ENCODE measurements at places on chromosomes 5 and 9. TPM values are rescaled to one million over a fixed set of nuclear protein-coding genes. Genes with fewer than 3 reads are reported as not detected.

The TUSC1 gene
- total RNA-seq, result 22.6 TPM

The KLF9 gene
- 98.5 TPM for total RNA-seq

- DNase-seq, result no peak
- H3K36me3 ChIP-seq, result no peaks in the 10 kb centered on the region
- peaks cover 5% of the 10 kb centered on the region for H3K4me1 ChIP-seq
- no peak overlapping the region for H3K27ac ChIP-seq
- H3K4me3 ChIP-seq, result no peak overlapping the region
- no peaks in the 10 kb centered on the region for H3K27me3 ChIP-seq
These were observed 21.7 kb downstream of the IL33 start for GRCh38 chr9:6237267-6237666.

DNA sequence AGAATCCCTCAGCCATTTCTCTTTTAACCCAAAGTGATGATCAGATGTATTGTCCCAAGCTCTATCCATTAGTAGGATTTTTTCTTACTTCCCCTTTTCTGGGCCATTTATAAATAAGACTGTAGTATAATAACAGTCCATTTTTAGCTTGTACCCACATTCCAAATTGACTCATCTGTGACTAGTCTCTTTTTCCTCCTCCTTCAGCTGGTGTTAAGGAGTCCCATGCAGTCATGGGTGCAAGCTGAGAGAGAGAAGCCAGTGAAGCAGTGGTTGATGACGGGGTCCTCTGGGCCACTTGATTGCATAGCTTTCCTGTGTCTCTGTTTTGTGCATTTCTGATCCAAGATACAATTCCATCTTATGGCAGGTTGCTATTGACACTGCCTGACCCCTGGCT lies 476.0 kb upstream of the CD180 start:
- no peak overlapping the region for H3K4me3 ChIP-seq
- no peak overlapping the region for H3K27ac ChIP-seq
- H3K36me3 ChIP-seq, result no peaks in the 10 kb centered on the region
- no peaks in the 10 kb centered on the region for H3K4me1 ChIP-seq
- H3K27me3 ChIP-seq, result no peaks in the 10 kb centered on the region
- DNase-seq, result no peak

DNA sequence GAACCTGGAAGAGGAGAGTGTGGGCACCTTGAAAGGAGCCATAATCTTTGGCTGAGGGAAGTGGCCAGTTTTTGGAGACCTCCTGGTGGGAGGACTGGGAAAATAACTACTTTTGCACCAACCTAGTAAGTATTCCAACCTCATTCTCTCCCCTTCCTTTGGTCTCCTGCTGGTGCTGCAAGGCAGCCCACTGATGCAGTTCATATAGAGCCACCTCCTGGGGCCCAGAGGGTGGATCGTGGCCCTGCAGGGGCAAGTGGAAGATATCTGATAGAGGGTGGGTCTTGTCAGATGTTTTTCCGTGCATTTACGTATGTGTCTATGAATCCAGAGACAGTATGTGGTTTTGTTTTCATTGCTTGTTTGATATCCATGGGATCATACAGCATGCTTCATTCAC lies 172.8 kb upstream of the PITX1 start:
- H3K36me3 ChIP-seq, result no peaks in the 10 kb centered on the region
- H3K4me1 ChIP-seq, result peaks cover 46% of the 10 kb centered on the region
- no peak overlapping the region for H3K27ac ChIP-seq
- no peak for DNase-seq

The PCDHGA11 gene
- total RNA-seq, result 6.6 TPM

The EQTN gene
- not detected for total RNA-seq

GRCh38 chr5:38585816-38586215 lies 29.4 kb upstream of the LIFR start:
- DNase-seq, result no peak
- no peak overlapping the region for H3K27ac ChIP-seq
- H3K4me3 ChIP-seq, result no peak overlapping the region
- no peaks in the 10 kb centered on the region for H3K27me3 ChIP-seq
- H3K4me1 ChIP-seq, result no peaks in the 10 kb centered on the region
- no peaks in the 10 kb centered on the region for H3K36me3 ChIP-seq

The MEGF10 gene
- total RNA-seq, result 0.74 TPM

DNA sequence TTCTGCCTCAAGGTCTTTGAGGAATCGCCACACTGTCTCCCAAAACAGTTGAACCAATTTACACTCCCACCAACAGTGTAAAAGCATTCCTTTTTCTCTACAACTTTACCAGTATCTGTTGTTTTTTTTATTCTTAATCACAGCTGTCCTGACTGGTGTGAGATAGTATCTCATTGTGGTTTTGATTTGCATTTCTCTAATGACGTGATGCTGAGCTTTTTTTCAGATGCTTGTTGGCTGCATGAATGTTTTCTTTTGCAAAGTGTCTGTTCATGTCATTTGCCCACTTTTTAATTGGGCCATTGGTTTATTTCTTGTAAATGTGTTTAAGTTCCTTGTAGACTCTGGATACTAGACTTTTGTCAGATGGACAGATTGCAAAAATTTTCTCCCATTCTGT lies 400.0 kb downstream of the DEPDC1B start:
- no peak overlapping the region for H3K4me3 ChIP-seq
- H3K27me3 ChIP-seq, result no peaks in the 10 kb centered on the region
- H3K36me3 ChIP-seq, result no peaks in the 10 kb centered on the region

- DNase-seq, result no peak
- no peak overlapping the region for H3K4me3 ChIP-seq
- no peaks in the 10 kb centered on the region for H3K4me1 ChIP-seq
- no peak overlapping the region for H3K27ac ChIP-seq
These were observed 22.9 kb downstream of the NUDT12 start for GRCh38 chr5:103539376-103540330.

The FBP2 gene
- not detected for total RNA-seq
